ENCODE measurements at places on chromosomes 13 and 19.

GRCh38 chr13:21673539-21673788 lies 2.6 kb downstream of the FGF9 start:
- H3K4me1 ChIP-seq, result peaks cover 44% of the 10 kb centered on the region
- peak overlapping the region; percentile 82 for H3K4me3 ChIP-seq
- H3K27me3 ChIP-seq, result peaks cover 52% of the 10 kb centered on the region
- peak; percentile 48 for DNase-seq

- H3K27me3 ChIP-seq, result peaks cover 34% of the 10 kb centered on the region
- no peak overlapping the region for H3K27ac ChIP-seq
- H3K4me1 ChIP-seq, result no peaks in the 10 kb centered on the region
- no peak for DNase-seq
- H3K4me3 ChIP-seq, result no peak overlapping the region
Measured at GRCh38 chr13:33178209-33178840, 107.2 kb downstream of the STARD13 start.

DNA sequence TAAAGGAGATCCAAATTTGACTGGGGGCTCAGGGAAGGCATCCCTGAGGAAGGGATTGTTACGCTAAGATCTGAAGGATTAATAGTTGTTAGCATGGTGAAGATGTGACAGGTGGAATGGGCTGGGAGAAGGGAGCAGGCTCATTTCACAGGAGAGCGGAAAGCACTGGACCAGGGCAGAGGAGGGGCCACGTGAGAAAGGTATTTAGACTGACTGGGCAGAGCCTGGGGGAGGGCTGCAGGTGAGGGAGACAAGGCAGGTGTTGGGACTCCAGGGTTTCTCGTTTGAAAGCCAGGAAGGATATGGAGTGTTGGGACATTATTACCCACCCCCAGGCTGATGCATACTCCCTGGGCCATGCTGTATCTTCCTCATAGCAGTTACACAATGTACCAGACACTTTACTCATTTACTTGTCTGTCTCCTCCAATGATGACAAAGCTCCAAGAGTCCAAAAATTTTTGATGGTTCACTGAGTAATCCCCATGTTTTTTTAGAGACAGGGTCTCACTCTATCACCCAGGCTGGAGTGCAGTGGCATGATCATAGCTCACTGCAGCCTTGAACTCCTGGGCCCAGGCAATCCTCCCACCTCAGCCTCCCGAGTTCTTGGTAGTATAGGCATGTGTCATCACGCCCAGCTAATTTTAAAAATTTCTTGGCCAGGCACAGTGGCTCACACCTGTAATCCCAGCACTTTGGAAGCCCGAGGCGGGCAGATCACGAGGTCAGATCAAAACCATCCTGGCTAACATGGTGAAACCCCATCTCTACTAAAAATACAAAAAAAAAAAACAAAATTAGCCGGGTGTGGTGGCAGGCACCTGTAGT lies 2.3 kb downstream of the TRAPPC6A start:
- DNase-seq, result no peak
- no peak overlapping the region for H3K4me3 ChIP-seq
- H3K36me3 ChIP-seq, result peaks cover 2% of the 10 kb centered on the region

DNA sequence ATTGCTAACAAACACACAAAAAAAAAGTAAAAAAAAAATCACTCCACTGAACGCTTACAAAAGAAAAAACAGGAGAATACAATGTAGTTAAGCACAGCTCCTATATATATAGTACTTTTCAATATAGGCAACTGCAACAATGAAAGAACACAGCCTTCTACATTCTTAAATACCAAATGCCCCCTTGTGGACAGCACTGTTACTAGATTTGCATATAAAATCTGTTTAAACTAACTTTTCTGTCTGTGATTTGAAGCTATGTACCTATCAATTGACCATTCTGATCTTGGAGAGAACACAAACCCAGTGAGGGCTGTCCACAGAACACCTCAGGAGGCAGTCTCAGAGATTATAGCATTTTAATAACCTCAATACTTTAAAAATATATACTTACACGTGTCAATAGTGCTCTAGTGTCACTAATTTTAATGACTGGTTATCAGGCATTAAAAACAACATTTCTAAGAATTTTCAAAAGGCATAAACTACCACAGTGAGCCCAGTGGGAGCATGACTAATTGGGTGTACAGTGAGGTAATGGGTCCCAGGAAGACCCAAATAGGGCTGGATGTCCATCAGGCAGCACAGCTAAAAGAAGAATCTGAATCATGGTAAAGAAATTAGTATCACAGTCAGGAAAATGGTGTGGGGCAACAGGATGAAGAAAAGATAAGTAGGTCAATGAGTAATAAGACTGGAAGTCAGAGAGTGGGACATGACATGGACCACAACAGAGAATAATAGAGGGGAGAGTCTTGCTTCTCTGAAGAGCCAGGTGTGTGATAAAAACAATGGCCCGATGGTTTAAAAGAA lies 22.2 kb downstream of the CCDC169 start:
- no peaks in the 10 kb centered on the region for H3K36me3 ChIP-seq
- no peaks in the 10 kb centered on the region for H3K4me1 ChIP-seq
- peaks cover 9% of the 10 kb centered on the region for H3K27me3 ChIP-seq
- no peak overlapping the region for H3K27ac ChIP-seq

GRCh38 chr13:27038323-27038722 lies 133.3 kb downstream of the USP12 start:
- no peak overlapping the region for H3K27ac ChIP-seq
- peaks cover 6% of the 10 kb centered on the region for H3K4me1 ChIP-seq
- H3K27me3 ChIP-seq, result peaks cover 40% of the 10 kb centered on the region
- no peaks in the 10 kb centered on the region for H3K36me3 ChIP-seq

DNA sequence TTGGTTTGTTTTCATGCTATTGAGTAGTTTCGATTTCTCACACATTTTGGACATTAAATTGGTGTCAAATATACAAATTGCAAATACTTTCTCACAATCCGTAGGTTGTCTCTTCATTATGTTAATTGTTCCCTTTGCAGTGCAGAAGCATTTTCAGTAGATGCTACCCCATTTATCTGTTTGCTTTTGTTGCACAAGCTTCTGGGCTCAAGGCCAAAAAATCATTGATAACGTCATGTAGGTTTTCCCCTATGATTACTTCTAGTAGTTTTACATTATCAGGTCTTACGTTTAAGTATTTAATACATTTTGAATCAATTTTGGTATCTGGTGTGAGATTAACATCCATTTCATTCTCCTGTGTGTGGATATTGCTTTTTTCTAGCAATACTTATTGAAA lies 14.0 kb upstream of the ZNF347 start:
- peaks cover 31% of the 10 kb centered on the region for H3K36me3 ChIP-seq
- H3K27ac ChIP-seq, result no peak overlapping the region

DNA sequence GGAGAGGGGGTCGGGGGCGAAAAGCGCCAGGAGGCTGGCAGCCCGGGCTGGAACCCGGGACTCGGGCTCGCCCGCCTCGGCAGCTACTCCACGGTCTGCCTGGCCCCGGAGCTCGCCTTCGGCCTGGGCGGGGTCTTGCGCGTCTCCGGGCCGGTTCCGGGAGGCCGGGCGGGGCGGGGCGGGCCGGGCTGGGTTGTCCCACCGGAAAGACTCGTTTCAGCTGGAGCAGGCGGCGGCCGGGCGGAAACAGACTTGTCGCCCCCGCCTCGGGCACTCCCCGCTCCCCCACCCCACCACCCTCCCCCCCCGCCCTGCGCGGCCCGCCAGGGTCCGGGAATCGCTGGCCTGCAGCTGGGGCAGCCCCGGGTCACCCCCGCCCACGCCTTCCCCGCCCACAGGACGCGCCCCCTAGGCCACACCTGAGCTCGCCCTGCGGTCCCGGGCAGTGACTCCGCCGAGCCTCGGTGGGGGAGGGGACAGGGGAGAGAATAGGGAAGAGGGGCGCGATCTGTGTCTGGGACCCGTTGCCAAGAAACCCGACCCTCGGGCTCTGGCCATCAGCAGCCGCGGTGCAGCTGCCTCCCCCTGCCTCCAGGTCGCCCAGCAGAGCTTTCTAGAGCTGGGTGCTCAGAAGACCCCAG lies 109.4 kb downstream of the KCTD15 start:
- no peaks in the 10 kb centered on the region for H3K36me3 ChIP-seq
- DNase-seq, result peak; percentile 24
- H3K27me3 ChIP-seq, result peaks cover 45% of the 10 kb centered on the region

GRCh38 chr13:41312176-41312500 lies 1.1 kb downstream of the NAA16 start:
- peak; percentile 12 for DNase-seq
- peak overlapping the region; percentile 97 for H3K4me3 ChIP-seq
- H3K36me3 ChIP-seq, result peaks cover 10% of the 10 kb centered on the region
- H3K27me3 ChIP-seq, result no peaks in the 10 kb centered on the region
- H3K4me1 ChIP-seq, result peaks cover 45% of the 10 kb centered on the region

DNA sequence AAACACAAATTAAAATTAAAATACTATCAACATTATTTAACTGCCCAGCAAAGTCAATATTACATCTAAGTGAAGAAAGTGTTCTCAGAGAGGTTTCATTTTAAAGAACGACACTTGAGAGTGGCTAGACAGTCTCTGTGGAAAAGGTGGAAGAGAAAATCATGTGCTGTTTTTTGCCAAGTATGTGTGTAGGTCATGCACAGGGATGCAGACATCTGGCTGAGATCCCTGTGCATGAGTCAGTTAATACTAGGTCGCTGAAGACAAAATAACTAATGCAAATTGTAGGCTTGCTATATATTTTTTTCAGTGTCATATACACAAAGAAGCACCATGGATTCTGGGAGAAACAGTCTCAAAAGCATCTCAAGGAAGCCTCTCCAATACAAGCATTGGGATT lies 44.3 kb upstream of the ENOX1 start:
- H3K4me1 ChIP-seq, result no peaks in the 10 kb centered on the region
- H3K4me3 ChIP-seq, result no peak overlapping the region
- H3K36me3 ChIP-seq, result no peaks in the 10 kb centered on the region
- no peak for DNase-seq
- peaks cover 15% of the 10 kb centered on the region for H3K27me3 ChIP-seq

DNA sequence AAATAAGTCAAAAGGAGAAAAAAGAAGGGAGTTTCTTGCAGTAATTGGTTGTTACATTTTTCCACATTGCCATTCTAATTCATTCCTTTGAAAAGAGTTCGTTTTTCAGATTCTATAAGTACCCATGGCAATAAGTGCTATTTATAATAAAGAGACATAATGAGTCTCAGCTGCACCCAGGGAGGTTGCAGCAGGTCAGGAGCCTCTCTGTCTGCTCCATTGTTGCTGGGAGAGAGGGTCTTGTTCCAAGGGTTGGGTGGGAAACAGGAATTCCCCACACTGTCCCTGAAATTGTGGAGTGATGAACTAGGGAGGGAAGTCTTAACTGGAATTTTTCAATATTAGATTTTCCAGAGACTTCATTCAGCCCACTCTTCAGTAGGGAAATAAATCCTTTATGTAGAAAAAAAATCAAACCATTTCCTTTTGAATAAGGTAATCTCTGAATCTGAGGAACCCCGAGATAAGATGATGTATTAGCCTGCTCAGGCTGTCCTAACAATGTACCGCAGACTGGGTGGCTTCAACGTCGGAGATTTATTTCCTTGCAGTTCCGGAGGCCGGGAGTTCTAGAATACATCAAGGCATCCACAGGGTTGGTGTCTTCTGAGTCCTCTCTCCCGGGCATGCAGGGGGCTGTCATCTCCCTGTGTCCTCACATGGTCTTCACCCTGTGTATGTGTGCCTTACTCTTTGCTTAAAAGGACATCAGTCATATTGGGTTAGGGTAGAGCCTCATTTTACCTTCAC lies 342.7 kb upstream of the TMTC4 start:
- no peak for DNase-seq
- H3K36me3 ChIP-seq, result no peaks in the 10 kb centered on the region
- no peak overlapping the region for H3K27ac ChIP-seq
- no peaks in the 10 kb centered on the region for H3K4me1 ChIP-seq
- H3K4me3 ChIP-seq, result no peak overlapping the region

- peak; percentile 94 for DNase-seq
- H3K4me1 ChIP-seq, result peaks cover 11% of the 10 kb centered on the region
- H3K27ac ChIP-seq, result no peak overlapping the region
- peaks cover 17% of the 10 kb centered on the region for H3K27me3 ChIP-seq
- H3K36me3 ChIP-seq, result no peaks in the 10 kb centered on the region
Measured at GRCh38 chr19:3275583-3276340, 51.3 kb downstream of the CELF5 start.

GRCh38 chr13:85729296-85729695 lies 69.9 kb downstream of the SLITRK6 start:
- H3K36me3 ChIP-seq, result no peaks in the 10 kb centered on the region
- H3K27me3 ChIP-seq, result no peaks in the 10 kb centered on the region
- no peak overlapping the region for H3K27ac ChIP-seq
- no peak for DNase-seq
- H3K4me3 ChIP-seq, result no peak overlapping the region

- H3K27me3 ChIP-seq, result no peaks in the 10 kb centered on the region
- peak overlapping the region; percentile 23 for H3K4me3 ChIP-seq
- peaks cover 65% of the 10 kb centered on the region for H3K4me1 ChIP-seq
- no peak for DNase-seq
Measured at GRCh38 chr13:99018418-99019180, 40.7 kb upstream of the DOCK9 start.

DNA sequence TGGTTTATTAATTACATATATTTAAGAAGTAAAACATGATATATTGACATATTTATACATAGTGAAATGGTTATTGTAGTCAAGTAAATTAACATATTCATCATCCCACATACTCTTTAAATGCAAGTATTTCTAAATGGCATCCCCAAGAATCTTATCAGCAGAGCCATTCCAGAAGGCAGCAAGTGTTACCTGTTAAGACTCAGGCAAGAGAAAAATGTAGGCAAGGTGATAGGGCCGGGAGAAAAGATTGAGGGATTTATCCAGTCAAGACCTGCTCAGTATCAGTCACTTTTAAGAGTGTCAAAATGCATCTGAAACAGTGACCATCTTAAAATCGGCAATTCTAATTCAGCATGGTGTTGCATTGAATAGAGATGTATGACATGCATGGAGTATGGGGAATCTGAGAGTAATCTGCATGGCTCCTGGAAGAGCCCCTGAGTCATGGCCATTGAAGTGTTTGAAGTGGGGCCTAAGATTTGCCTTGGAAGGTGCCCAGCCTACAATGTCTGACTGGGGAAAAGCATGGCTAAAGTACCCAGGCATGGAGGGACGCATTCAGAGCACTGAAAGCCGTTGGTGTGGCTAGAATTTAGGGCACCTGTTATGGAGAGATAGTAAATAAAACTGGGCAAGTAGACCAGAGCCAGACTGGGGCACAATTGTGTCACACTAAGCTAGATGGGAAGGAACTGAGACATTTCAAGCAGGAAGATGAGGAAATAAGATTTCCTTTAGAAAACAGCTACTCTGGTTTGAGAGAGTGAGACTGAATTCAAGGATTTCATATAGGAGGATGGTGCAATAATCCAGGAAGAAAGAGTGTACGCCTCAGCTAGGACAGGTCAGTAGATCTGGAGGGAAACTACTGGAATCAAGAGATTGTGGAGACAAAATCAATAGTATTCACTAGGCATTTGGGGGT lies 25.0 kb upstream of the C1QTNF9B start:
- DNase-seq, result no peak
- no peaks in the 10 kb centered on the region for H3K4me1 ChIP-seq
- H3K4me3 ChIP-seq, result no peak overlapping the region
- H3K27ac ChIP-seq, result no peak overlapping the region

Data from activated T-cell treated with anti-CD3 and anti-CD28 coated beads, Interleukin-2, amount 50 U/mL, for 72 hours (primary cell).